ENCODE measurements at places on chromosomes 6 and 20.

GRCh38 chr6:118494091-118494490 is 54.0 kb upstream of the PLN start:
- no peak for DNase-seq

- DNase-seq: no peak
Observed at GRCh38 chr20:11922561-11922960, 4.9 kb downstream of the BTBD3 start.

GRCh38 chr6:10603219-10603618 is 82.1 kb downstream of the GCNT2 start:
- DNase-seq: no peak

DNA sequence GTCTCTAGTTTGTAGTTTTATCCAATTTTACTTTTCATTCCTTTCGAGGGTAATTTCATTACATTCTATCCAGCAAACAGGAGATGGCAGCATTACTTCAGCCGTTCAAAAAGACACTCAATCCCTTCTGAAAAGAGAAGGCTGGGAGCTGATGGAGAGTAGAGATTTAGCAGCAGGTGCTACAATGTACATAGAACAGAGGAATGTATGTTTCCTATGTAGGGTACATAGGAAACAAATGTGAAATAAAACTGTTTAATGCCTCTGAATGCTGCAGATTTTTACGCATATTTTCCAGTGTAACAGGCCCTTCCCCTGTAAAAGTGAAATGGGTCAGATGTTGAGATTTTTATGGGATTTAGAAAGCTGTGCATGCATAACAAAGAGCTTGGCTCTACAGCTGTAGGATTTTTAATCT is 16.0 kb downstream of the RPS12 start:
- DNase-seq: peak; percentile 48

- no peak for DNase-seq
Observed at GRCh38 chr6:89530982-89531381, 98.0 kb downstream of the ANKRD6 start.

DNA sequence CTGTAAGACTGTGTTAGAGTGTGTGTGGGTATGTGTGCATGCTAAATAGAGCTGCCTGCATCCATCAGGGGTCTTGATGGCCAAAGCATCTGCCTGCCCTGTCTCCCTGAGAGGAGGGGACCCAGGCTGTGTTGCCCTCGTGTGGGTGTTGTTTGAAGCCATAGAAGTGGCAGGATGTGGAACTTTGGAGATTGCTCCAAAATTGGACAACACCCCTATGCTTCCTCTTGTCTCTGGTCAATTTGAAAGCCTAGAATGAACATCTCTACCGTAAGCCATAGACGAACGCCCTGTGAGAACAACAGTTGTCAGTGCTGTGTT is 82.6 kb downstream of the ASXL1 start:
- no peak for DNase-seq

DNA sequence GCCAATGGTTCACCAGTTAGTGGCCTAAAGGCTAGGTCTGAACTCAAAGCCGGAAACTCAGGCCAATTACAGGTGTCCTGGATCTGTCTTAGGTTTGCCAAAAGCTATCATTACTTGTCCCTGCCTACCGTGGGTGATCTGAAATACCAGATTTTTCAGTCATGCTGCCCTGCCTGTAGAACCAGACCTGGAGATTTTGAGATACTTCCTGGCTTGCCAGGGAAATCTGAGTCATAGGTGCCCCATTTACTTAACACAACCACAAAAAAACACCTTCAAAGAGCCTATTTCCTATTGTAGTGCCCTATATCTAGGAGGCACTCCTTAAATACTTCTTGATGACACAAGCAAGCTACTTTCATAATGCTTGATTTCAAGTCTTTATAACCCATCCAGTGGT is 13.9 kb upstream of the RANBP9 start:
- DNase-seq: no peak

- DNase-seq: no peak
Observed at GRCh38 chr20:53492212-53492611, 101.4 kb downstream of the ZNF217 start.

GRCh38 chr6:8831366-8832152 is 396.2 kb upstream of the SLC35B3 start:
- no peak for DNase-seq

DNA sequence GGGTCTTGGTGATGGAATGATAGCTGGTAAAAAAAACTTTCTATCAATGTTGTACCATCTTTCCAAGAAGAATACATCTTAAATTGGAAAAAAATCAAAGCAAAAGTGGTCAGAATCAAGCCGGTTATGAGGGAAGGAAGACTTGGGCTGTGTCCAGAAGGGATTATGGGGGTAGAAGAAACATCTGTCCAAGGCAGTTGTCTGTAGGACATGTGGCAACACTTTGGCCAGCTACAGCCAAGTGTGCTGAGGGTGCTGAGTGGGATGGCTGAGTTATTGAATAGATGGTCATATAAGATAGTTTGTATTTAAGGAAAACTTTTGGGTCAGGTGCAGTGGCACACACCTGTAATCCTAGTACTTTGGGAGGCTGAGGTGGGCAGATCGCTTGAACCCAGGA is 38.4 kb downstream of the INSM1 start:
- no peak for DNase-seq

- DNase-seq: no peak
Observed at GRCh38 chr6:144660561-144661115, 375.5 kb downstream of the UTRN start.

GRCh38 chr20:50642288-50642803 is 49.0 kb downstream of the RIPOR3 start:
- no peak for DNase-seq

GRCh38 chr6:33192105-33192646 is at the start of gene COL11A2:
Gene COL11A2 (minus strand): TSS chr6:33192467. CDS start chr6:33192240, 227 bp downstream.
- DNase-seq: no peak

- peak; percentile 38 for DNase-seq
Observed at GRCh38 chr6:16168858-16169257, 40.0 kb downstream of the MYLIP start.

- no peak for DNase-seq
Observed at GRCh38 chr20:44489223-44489622, 13.5 kb downstream of the TTPAL start.

DNA sequence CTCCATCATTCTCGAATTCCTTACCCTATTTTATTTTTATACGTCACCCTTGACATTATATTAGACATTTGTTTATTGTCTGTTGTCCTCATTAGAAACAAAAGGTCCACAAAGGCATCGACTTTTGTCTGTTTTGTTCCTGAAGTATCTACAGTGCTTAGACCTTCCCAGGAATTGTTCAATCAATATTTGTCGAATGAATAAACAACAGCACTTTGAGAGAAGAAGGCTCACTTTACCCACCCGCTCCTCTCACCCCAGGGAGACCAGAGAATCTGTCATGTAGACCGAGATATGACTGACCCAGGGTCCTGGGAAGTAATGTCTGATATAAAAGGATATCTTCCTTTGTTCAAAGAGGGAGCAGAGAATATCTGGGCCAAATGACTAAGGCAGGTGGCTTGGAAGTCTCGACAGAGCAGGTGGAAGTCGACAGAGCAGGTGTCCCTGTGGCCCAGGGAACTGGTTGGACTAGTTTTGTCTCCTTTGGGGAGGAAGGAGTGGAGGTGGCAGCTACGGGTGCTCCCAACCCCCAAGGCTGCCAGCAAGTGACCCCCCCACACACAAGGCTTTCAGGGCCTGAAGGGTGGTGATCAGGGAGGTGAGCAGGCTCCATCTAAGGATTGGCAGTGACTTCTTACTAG is 14.8 kb upstream of the CHMP4B start:
- no peak for DNase-seq

- DNase-seq: no peak
Observed at GRCh38 chr20:43702502-43702901, 24.3 kb downstream of the GTSF1L start.

GRCh38 chr6:95087394-95088097 is 489.8 kb upstream of the MANEA start:
- DNase-seq: peak; percentile 58

- DNase-seq: no peak
Observed at GRCh38 chr20:59693587-59693986, 89.2 kb downstream of the PHACTR3 start.

- no peak for DNase-seq
Observed at GRCh38 chr6:56649782-56650181, 7.1 kb upstream of the DST start.

- DNase-seq: no peak
Observed at GRCh38 chr6:166751051-166751595, 124.1 kb upstream of the RPS6KA2 start.

DNA sequence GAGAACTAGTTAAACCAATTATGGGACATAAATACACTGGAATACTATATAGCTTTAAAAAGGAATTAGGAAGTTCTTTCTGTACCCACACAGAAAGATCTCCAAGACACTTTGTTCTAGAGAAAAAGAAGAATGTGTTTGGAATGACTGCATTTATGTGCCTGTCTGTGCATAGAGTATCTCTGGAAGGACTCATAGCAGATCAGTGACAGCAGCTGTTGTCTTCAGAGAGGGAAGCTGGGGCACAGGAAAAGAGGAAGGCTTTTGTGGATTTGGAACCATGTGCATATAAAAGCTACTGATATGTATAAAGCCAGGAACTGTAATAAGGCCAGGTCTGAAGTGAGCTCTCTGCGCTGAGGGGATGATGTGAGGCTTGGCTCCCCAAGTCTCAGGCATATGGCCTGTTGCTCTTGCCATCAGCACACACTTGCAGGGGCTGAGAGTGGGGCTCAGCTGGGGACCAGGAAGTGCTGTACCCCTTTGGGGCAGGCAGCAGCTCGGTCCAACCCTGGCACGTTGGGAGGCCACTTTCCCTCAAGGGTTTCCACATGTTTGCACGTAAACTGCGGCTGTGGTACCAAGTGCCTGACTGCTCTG is 31.8 kb upstream of the CCDC167 start:
- DNase-seq: no peak

- DNase-seq: no peak
Observed at GRCh38 chr6:12608016-12608860, 108.3 kb upstream of the PHACTR1 start.

GRCh38 chr6:167031082-167031709 is 32.0 kb downstream of the CEP43 start:
- no peak for DNase-seq

DNA sequence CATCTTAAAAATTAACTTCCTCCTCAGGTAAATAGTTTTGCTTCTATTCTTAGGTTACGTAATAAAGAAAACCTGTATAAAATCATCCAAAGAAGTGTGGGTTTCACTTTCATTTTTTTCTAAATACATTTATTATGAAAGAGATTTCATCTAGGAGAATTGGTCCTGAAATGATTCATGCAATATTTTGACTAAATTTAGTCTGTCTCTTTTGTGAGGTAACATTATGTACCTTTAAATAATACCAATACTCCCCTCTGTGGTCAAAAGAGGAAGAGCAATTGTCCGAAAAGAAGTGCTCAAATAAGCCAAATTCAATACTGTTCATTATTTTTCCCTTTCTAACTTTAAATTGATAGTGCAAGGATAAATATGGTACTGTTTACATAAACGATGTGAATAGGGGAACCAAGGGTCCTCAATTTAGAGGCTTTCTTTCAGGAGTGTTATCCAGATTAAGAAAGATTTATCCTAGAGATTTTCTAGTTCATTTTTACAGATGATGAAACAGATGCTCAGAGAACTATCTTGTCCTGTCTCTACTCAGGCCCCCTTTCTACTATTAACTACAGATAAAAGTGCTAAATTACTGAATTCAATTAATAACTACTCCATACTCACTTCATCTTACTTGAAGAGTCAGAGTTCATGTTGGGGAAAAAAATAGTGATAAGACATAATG is 26.2 kb downstream of the CYP39A1 start:
- DNase-seq: peak; percentile 22

- DNase-seq: no peak
Observed at GRCh38 chr20:12942123-12942522, 66.6 kb upstream of the SPTLC3 start.

DNA sequence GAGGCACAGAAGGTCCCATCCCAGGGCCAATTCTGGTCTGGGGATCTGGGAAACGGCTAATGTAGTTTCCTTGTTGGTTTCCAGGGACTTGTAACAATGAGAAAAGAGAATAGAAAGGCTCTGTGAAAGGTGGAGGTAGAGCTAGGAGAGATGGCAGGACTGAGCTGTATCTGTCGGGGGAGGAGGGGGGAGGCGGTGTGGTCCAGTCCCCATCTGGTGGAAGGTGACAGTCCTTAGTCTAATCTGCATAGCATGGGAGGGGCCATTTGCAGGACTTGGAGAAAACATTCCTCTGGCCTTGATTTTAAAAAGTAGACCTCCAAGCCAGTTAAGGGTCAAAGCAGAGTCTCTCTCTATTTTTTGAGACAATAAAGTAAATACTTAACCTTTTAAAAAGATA is 137.1 kb downstream of the DNAH8 start:
- DNase-seq: no peak

- no peak for DNase-seq
Observed at GRCh38 chr6:4518506-4518905, 257.7 kb upstream of the CDYL start.

DNA sequence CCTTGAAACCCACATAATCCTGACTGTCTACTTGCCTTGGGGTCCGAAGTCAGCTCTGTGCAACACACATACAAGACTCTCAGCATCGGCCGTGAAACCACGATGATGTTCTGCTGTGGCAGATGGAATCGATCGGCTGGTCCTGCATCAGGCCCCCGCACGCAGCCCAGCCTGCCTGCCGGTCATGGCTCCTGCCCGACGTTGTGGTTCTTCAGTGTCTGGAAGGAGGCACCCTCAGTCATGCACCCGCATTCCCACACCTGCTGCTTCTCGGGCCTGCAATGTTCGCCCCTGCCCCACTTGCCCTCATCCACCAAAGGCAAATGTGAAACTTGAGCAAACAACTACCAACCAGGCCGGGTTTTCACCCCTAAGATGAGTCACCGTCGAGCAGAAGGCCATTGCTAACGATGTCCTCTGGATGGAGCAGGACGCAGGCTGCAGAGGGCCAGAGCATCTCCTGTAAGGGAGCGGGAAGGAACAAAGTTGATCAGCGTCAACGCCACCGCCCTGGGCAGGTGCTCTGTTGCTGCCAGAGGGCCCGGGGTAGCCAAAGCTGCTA is 128.9 kb upstream of the PDE10A start:
- DNase-seq: no peak

- no peak for DNase-seq
Observed at GRCh38 chr6:149628875-149629510, 19.5 kb downstream of the KATNA1 start.

DNA sequence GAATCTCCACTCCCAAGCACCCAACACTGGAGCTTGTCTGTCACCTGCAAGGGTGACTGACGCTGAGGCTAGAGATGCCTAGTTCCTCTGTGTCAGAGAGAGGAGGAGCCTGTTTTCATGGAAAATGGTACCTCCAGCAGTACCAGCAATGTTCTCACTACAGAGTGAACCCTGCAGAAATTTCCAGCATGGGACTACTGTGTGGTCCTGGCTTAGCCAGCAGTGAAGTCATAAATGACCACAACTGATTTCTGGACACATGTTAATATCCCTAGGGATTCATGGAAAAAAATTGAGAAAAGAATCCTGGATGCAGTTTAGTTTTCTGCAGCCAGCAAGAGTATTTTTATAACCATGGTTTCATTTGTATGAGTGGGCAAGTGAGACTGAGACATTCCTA is 468.1 kb downstream of the CD83 start:
- DNase-seq: no peak

DNA sequence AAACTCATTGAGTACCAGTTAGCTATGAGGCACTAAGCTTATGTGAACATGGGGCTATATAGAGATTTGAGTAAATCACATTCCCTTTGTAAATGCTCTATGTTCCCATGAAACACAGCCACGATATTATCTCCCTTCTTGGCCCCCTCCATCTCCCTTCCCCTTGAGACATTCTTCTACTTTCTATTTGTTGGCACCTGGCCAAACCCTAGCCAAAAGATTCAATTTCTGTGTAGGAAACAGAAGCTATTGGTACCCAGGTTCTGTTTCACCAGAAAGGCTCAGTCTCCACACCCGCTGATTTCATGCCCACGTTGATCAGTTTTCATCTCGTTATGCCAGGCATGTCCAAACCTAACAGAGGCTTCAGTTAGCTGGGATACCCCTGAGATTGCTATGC is 145.5 kb upstream of the LAMP5 start:
- DNase-seq: no peak
